ENCODE measurements at places on chromosomes 13 and 19.
A peak's percentile ranks its signal among the peaks of the same experiment; 100 is the strongest.

DNA sequence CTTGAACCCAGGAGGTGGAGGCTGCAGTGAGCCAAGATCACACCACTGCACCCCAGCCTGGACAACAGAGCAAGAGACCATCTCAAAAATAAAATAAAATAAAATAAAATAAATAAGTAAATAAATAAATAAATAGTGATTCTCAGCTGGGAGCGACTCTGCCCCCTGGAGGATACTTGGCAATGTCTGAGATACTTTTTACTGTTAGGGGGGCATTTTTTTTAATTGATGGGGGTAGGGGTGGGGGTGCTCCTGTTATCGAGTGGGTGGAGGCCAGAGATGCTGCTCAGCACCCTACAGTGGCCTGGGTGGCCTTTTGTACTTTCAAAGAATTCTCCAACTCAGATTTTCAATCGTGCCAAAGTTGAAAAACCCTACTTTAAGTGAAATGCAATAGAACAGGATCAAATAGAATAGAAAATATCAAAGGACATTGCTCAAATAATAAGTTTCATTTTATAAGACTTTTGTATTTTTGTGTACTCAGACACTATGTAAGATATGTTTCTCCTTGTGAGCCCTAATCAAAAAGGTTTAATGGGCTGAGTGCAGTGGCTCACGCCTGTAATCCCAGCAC is 7.1 kb upstream of the CLPP start:
- DNase-seq: no peak

- DNase-seq: no peak
Measured at GRCh38 chr13:102599426-102600012, 2.7 kb downstream of the TPP2 start.

DNA sequence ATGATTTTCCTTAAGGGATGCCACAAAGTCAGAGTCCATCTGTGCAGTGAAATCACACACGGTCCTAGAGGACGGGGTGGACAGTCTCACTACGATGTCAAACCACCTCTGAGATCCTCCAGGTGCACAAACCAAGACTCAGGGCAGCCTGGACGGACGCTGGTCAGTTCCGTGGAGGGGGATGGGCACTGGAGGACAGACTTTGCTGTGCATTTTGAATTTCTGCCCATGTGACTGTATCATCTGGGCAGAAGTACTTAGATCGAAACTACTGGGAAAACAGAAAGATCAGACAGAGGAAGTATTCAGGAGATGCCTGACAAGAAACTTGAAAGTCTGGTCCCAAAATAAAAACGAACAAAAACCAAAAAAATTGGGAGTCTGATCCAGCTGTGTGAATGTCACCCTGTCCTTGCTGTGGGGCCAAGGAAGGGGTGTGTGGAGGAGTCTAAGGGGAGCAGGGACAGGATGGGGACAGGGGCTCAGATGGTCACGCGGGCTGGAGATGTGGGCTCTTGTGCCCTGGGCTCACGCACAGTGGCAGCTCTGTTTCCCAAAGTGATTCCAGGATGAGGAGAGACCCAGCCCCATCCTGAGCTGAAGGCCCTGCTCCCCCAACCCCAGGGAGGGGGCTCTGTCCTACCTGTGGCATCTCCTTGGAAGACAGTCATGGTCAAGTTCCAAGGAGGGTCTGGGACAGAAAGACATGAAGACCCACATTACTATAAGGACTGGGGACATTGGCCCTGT is 1.5 kb downstream of the SIGLEC8 start:
- no peak for DNase-seq

GRCh38 chr13:36778083-36778671 is 40.8 kb upstream of the RFXAP start:
- DNase-seq: peak; percentile 93

DNA sequence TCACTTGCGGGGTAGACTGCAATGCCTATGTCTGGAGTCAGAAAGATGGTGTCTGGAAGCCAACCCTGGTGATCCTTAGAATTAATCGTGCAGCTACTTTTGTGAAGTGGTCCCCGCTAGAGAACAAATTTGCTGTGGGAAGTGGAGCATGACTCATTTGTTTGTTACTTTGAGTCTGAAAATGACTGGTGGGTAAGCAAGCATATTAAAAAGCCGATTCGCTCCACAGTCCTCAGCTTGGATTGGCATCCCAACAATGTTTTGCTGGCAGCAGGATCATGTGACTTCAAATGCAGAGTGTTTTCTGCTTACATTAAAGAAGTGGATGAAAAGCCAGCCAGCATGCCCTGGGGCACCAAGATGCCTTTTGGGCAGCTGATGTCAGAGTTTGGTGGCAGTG is 9.5 kb upstream of the ERVV-1 start:
- no peak for DNase-seq

- DNase-seq: peak; percentile 56
Measured at GRCh38 chr13:33213797-33214196, 71.8 kb downstream of the STARD13 start.

DNA sequence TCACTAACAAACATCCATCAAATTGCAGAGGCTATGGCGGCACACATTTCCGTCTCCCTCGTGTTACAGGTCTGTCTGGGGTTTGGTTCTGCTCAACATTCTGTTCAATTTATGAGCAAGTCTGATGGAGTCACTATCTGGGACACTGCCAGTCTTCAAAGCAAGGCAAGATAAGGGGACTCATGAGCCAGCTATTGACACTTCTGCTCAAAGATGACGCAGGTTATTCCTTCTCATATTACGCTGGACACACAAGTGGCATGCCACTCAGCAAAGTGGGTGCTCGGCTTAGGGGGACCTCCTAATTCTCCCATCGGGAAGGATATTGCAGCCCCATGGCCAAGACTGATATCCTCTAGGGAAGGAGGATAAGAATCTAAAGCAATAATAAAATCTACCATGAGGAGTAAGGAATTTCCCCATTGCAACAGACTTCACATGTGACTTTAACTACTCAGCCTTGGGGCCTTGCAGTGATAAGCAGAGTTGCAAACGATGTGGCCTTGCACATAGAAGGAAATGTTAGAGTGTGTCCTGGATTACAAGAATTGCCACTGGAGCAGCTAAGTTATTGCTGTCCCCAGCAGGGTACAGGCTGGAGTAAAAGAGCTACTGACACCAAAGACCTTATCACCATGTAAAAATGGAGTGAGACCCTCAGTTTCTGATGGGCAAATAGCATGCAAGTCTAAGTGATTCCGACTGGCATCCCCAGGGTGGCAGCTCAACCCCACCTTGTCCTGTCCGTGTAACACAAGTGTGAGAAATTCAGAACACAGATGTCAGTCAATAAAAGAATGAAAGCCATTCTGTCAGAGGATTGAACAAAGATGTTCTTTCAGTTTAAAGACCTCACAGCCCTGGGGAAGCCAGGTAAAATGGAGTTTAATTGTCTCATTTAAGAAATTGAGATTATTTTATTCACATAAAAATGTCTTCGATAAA is 306.1 kb downstream of the IRS2 start:
- DNase-seq: no peak

DNA sequence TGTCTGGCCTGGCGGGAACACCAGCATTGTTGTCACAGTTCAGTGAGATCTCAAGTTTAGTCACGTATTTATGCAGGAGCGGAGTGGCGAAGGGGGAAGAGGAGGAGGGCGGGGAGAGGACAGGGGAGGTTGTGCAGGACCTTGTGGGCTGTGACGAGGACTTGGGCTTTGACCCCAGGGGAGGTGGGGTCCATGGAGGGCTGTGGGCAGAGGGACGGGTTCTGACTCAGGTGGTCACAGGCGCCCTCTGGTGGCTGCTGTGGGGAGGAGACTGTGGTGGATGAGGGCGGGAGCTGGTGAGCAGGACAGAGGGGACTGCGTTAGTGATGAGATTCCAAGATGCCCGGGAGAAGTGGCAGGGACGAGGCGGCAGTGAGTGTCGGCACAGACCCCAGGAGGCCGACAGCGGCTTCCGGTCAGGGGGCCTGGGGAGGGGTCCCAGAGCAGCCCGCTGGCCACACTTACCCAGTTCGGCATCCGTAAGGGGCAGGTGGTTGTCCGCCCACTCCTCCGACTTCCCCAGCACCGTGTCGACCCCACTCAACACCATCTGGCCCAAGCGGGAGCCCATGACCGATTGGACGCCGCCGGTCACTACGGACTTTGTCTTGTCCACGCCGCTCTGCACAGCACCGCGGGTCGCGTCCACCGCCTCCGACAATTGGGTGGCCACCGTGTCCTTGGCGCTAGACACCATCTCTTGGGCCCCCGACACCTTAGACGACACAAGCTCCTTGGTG is 15.7 kb downstream of the PLIN3 start:
- DNase-seq: peak; percentile 47

- no peak for DNase-seq
Measured at GRCh38 chr19:53971673-53972072, 8.9 kb downstream of the CACNG8 start.

DNA sequence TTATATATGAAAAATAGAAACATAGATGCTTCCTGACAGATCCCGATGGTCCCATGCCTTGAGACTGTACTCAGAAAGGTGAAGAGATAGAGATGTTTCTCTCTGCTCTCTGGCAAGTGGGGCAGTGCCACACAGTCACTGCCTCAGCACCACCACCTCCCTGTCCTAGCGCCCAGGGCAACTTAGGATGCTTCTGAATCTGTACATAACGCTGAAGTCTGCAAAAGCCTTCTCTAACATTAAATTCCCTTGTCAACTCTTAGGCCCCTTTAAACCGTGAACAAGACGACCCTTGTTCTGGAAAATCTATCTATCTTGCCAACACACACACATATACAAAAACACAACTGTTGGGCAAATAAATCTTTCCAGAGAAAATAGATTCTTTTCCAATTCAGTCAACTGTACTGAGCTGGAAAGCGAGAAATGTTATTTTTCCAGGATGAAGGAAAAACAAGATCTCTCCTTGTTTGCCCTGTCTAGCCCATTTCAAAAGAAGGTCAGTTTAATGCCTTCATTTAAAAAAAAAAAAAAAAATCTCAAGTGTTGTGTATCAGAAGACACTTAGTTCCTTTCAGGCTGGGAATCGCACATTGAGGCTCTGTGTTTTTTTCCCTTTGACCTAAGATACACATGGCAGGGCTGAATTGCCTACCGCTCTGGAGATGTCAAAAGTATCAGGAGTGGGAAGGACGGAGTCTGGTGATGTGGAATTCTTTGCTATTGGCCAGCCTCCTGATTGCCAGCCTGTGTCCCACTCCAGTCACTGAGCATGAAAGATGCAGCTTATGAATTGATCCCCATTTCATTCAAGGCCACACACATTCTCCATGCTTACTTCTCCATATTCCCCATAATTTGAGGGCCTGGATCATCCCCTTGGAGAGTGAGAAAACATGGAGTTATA is 241.4 kb downstream of the LACC1 start:
- DNase-seq: no peak

DNA sequence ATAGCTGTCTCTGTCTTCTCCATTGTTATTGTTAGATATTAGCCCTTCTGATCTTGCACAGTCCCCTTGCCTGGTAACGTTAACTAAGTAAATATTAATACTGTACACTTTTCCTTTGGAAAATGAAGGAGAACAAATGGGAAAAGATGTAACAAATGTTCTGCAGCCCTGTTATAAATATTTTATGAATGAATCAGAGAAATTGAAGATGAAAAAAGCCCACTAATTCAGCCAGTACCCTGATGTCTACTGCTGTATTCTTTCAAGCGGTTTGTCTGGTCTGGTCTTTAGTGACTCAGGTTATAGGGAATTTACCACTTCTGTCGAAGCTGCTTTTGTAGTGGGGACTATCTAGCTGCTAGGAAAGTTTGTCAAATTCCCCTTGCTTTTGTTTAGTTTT is 121.0 kb downstream of the COG6 start:
- DNase-seq: peak; percentile 94

DNA sequence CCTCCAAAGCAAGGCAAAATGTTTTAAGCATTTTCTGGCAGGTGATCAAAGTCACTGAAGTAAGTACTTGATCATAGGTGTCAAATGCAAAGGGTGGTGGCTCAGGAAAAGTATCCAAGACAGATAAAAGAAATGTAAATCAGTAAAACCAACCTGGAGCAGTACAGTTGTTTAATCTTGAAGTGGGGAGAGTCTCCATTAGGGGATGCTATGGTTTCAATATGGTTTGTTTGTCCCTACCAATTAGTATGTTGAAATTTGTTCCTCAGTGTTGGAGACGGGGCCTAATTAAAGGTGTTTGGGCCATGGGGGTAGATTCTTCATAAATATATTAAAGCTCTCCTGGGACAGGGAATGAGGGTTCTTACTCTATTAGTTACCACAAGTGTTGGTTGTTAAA is 1781.7 kb upstream of the PRR20A start:
- DNase-seq: no peak

- DNase-seq: no peak
Measured at GRCh38 chr13:49584771-49585182, 581 bp downstream of the RCBTB1 start.

DNA sequence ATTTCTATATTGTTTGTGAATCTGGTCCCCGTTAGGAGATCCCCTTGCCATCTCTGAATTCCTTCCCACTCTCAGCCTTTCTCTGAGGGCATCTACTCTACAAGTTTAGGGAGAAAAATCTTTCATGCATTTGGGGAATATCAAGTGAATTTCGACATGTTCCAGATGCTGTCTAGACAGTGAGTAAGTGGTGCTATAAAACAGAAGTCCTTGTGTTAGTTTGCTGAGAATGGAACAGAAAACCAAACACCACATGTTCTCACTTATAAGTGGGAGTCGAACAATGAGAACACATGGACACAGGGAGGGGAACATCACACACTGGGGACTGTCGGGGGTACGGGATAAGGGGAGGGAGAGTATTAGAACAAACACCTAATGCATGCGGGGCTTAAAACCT is 5.1 kb downstream of the OR7A10 start:
- DNase-seq: no peak

DNA sequence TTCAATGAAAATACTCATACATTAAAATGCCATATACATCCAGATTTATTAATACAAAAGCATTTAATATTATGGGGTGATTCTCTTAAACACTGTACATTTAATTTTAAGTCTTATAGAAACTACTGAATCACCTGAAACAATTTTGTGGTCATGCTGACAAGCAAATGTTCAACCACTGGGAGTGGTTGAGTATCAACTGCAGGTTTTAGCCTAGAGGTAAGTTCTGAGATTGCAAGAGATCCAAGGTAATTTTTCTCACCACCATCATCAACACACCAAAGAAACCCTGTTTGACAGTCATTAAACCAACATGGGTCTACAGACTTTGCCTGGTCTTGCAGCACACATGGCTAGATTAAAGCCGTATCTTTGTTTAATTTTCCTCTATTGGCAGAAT is 196.3 kb downstream of the LHFPL6 start:
- DNase-seq: no peak

- DNase-seq: peak; percentile 97
Measured at GRCh38 chr13:42814868-42815267, 33.5 kb downstream of the FAM216B start.

GRCh38 chr13:43880926-43881325 is 1.2 kb downstream of the LACC1 start:
- DNase-seq: no peak

All from fibroblast of skin of abdomen (primary cell).